ENCODE measurements at places on chromosomes 1 and 21. TPM values are rescaled to one million over a fixed set of nuclear protein-coding genes. Genes with fewer than 3 reads are reported as not detected.

The SPSB1 gene
- polyA plus RNA-seq, result 0.56 TPM

The CRYAA gene
- polyA plus RNA-seq, result not detected

The TDRD10 gene
- polyA plus RNA-seq, result not detected

The ANKRD65 gene
- not detected for polyA plus RNA-seq

The C4BPA gene
- polyA plus RNA-seq, result 0.25 TPM

The BNIPL gene
- polyA plus RNA-seq, result 0.38 TPM

The HSD3B2 gene
- not detected for polyA plus RNA-seq

The BMP8B gene
- polyA plus RNA-seq, result 1.3 TPM

The LCE3D gene
- not detected for polyA plus RNA-seq

The GCSAML gene
- 0.16 TPM for polyA plus RNA-seq

The S100A16 gene
- polyA plus RNA-seq, result not detected

The CFHR2 gene
- polyA plus RNA-seq, result not detected

The NCAM2 gene
- polyA plus RNA-seq, result not detected

The SYT2 gene
- polyA plus RNA-seq, result not detected

The TSPEAR gene
- polyA plus RNA-seq, result not detected

The SLC30A1 gene
- polyA plus RNA-seq, result 14.0 TPM

The LCA5L gene
- 0.12 TPM for polyA plus RNA-seq

The VPS72 gene
- polyA plus RNA-seq, result 43.3 TPM

The LCE2A gene
- not detected for polyA plus RNA-seq

The CCDC18 gene
- polyA plus RNA-seq, result 1.3 TPM

The ARF1 gene
- 580 TPM for polyA plus RNA-seq
